CD4-positive, alpha-beta T cell (primary cell): ENCODE measurements at places on chromosomes 2 and 18. TPM values are rescaled to one million over a fixed set of nuclear protein-coding genes. Genes with fewer than 3 reads are reported as not detected.
A peak's percentile ranks its signal among the peaks of the same experiment; 100 is the strongest.

DNA sequence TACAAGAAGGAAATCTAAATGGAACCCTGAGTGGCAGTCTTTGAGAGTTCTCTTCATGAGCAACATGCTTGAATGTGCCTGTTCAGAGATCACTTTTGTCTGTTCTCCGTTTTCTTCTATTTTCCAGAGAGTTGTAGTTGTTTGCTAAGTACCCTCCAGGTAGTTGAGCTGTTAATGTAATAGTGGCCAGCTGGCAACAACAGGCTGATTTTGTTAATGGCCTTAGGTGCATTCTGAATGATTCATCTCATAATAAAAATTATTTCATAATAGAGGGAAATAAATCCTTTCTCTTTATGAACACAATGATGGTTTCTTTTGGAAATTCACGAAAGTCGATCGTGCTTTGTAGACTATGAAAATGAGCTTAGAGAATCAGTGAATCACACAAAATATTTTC is 136.8 kb downstream of the LRP1B start:
- DNase-seq: no peak

The HAAO gene
- not detected for total RNA-seq

- DNase-seq: no peak
Observed at GRCh38 chr2:227376656-227377396, 2.3 kb downstream of the TM4SF20 start.

The TRAF3IP1 gene
- 6.9 TPM for total RNA-seq

GRCh38 chr2:68775272-68775842 is 40.7 kb downstream of the ARHGAP25 start:
- no peak for DNase-seq

GRCh38 chr2:2686222-2686621 is 355.1 kb upstream of the MYT1L start:
- DNase-seq: peak; percentile 38

- no peak for DNase-seq
Observed at GRCh38 chr18:3425446-3425845, 24.5 kb upstream of the TGIF1 start.

The COL6A3 gene
- 1.3 TPM for total RNA-seq

The RNF125 gene
- 112 TPM for total RNA-seq

The SERPINB2 gene
- 0.25 TPM for total RNA-seq

The PSTPIP2 gene
- 5.9 TPM for total RNA-seq

- DNase-seq: no peak
Observed at GRCh38 chr2:223431479-223431878, 170.7 kb downstream of the SCG2 start.

The CDH20 gene
- 0.39 TPM for total RNA-seq

- no peak for DNase-seq
Observed at GRCh38 chr2:46135958-46136357, 161.2 kb upstream of the EPAS1 start.

The SAP130 gene
- 21.0 TPM for total RNA-seq

- DNase-seq: no peak
Observed at GRCh38 chr2:30686669-30687068, 120.6 kb downstream of the CAPN13 start.

- DNase-seq: no peak
Observed at GRCh38 chr2:85234868-85235267, 92.9 kb downstream of the TGOLN2 start.

GRCh38 chr2:69177785-69178636 is 165.0 kb downstream of the ANTXR1 start:
- DNase-seq: no peak

DNA sequence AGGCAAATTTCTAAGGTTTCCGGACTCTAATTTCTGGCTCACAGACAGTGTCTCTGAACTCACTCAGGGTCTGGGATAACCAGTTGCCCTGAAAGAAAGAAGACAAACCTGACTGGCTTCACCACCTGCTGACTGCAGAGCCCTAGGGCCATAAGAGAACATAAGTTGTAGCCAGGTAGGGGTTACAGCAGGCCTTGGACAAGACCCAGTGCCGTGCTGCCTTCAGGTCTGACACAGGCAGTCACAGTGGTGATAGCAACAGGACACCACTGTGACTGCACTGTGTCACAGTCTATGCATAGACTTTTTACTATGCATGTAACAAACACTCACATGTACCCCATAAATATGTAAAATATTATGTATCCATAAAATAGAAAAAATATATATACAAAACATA is 508.5 kb downstream of the PID1 start:
- DNase-seq: no peak

DNA sequence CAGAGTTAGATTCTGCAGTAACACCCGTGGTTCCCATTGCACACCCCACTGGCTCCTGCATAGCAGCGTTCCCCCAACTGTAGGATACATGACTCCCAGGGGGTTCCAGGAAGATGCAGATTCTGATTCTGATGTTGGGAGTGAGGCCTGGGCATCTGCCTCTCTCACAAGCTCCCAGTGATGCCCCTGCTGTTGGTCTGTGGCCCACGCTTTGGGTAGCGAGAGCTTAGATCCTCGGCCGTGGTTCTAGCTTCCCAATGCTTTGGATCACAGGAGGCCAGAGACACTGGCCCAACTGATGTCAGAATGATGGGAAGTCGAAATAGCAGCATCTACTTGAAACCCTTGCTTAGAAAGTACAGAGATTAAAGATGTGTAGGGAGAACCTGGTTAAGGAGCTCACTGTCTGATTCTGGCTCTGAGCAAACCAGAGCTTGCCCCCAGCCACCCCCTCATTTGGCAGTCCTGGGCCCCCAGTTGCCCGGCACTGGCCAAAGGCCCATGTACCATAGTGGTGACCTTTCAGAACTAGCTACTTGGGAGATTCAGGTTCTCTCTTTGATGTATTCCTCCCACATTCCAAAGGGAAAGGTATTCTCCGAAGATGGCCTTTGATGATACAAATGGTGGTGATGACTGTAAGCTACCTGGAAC is 197.5 kb downstream of the FAM210A start:
- no peak for DNase-seq

DNA sequence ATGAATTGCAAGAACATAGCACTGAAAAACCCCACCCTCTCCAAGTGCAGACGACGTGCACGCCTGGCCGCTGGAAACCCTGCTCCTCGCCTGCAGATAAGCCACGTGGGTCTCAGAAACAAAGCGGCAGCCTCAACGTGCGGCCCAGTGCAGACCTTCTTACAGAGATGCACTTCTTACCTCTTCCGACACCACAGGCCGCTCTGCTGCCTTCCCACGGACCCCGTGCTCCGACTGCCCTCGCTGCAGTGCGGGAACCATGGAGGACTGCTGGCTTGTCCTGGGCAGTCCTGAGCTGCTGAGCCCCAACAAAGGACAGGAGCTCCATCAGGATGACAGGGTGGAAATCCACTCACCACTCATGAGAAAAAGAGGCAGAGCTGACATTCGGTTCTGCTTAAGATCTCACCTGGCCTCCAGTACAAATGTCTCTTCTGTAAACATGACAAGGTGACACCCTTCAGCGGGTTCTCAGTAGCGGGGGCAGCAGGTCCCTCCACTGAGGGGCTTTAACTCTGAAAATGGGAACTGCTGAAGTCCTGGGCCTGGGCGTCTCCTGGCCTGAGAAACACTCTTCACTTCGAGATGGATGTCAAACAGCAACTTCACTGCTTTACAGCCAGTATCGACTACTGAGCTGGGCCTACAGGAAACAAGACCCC is 6.2 kb downstream of the COPS9 start:
- no peak for DNase-seq

DNA sequence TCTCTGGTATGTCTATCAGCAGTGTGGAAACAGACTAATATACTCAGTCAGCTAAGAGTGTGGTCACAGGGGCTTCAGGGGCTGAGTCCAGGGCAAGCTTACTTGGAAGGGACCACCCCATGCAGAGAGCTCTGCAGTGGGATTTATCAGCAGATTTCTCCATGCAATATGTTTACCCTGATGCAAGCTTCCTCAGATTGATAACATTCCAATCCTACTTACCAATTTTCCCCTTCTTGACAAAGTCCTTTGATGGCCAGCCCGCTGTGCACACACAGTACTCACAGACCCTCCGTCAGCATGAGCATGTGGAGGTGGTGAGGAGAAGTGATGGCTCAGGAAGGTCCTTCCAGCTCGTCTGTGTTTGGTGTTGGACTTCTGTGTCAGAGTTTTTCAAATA is 51.8 kb downstream of the SH3RF3 start:
- no peak for DNase-seq

DNA sequence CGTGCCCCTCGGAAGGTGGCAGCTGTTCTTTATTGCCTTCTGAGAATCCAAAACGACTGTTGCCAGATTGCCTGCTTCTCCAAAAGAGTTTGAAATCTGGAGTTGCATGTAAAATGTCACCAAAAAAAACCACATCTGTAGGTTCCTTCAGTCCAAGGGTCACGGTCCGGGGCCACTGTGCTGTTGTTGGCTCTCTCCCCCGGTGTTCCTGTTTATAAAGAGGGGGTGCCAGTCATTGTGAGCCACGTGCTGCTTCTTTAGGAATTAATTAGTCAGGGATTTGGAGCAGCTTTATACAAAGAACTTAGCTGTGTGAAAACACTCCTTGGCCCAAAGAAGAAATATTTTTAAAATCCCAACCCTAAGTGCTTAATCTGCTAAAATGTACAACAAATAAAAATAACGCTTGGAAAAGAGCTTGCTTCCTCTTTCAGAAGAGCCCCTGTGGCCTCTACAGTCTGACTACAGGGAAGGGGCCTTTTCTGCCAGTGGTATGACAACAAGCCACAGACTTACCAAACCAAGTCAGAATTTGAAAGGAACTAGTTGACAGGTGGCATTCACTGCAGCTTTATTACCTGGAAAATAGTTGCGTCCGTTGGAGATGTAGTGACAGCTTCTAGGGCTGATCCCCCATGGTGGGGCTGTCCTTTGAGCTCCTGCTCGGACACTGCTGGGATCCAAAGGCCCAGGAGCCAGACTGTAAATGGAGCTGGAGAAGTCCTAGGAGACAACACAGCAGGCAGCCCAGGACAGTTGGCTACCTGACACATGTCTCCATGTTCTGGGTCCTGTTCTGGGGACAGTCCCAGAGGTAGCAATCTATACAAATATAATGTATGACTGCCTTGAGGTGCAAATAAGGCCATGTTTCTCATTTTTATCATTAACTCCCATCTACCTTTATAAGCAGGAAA is 84.5 kb upstream of the SLC1A4 start:
- DNase-seq: no peak

GRCh38 chr18:75023473-75023872 is 185.5 kb downstream of the PTGR3 start:
- DNase-seq: no peak

The TMEM182 gene
- total RNA-seq: 2.7 TPM

DNA sequence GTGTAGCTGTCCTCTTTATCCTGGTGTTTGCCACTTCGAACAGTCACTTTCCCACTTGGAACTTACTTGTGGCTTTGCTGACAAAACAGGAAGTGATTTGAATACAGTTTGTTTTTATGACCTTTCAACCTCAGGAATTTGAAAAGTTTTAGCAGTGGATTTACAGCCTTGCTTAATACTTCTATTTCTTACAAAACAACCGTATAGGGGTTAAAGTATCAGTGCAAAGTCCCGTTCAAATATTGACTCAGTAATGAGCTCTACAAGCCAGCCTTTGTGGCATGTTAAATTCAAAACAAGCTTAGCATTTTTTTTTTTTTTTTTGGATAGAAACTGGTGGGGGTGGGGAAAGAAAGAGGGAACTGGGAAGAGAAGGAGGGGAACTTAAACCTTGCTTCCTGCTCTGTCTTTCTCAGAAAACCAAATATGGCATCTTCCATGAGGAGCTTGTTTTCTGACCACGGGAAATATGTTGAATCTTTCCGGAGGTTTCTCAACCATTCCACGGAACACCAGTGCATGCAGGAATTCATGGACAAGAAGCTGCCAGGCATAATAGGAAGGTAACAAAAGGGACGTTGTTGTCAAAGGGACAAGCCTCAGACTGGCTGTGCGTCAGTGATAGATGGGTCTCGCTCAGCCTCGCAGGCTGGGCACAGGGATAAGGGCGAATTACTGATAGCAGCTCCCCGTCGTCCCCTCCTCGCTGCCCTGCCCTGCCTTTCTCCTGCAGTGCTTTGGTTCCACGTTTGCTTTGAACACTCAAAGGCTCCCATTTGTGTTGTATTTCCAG is at the start of gene HNMT:
HNMT (plus strand) TSS at position 408 of the 793 bp plus-strand sequence; CDS start at position 427, 19 bp downstream.
- peak; percentile 12 for DNase-seq

DNA sequence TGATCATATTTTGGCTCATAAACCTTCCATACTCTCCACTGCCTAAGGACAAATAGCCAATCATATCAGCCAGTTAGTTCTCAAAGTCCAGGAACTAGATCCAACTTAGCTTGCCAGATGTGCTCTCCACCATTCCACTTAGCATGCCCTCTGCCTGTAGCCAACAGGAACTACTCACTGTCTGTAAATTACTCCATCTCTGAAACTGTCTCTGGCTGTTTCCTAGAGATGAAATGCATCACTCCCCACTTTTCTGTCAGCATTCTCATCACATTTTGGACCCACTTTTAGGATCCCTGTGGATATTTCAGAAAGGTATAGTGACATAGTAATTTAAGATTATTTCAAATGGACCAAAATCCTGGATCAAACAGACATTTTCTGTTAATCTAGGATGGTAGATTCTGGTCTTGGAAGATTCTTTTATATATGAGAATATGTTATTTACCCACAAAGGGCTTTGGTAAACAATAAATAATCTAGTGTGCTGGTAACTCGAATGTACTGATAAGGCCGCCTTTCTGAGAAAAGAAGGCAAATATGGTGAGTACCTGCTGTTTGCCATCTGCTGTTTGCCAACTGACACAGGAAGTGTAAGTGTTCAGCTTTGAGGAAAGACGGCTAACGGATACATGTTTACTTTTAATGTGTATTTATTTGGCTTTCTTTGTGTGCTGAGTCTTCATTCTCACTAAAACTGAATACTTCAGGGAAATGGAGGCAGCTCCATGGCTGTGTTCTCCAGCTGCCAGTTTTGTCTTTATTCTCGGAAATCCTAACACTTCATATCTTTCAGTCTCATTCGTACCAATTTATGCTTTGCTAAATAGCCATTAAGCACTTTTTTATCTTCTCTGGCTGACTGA is 79.5 kb downstream of the EVA1A start:
- no peak for DNase-seq

DNA sequence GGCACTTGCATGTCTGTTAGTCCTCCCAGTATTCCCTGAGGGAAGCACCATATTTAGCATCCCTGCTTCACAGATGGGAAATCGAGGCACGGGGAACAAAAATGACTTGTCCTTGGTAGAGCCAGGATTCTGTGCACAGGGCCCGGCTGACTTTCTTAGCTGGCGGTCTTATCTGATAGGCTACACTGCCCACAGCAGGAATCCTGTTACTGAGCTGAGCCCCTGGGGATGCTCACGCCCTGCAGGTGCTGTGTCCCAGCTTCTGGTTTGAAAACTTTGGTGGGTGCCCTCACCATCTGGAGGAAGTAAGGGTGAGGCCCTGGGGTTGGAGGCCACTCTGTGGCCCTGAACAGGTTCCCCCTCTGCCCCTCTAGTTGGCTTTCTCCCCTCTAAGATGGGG is 68.4 kb upstream of the MCFD2 start:
- no peak for DNase-seq

GRCh38 chr2:200782251-200782650 is 29.5 kb upstream of the BZW1 start:
- no peak for DNase-seq

GRCh38 chr2:189285349-189285748 is 105.8 kb upstream of the COL5A2 start:
- no peak for DNase-seq

DNA sequence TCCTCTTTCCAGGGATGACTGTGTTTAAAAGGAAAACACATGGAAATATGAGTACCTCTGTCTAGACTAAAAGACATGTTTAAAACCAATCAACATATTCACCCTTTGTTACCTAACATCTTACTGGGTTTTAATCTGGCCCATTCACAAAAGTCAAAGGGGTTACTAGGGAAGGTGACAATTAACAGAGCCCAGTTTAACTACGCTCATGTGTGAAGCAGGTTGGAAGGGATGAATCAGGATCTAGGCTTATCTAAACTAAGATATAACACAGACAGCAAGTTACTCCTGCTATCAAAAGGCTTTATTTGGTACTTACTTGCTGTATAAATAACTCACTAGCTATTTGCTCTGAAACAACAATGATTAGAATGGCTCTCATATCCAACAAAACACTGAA is 337.0 kb downstream of the NCKAP5 start:
- no peak for DNase-seq
